ENCODE measurements at places on chromosomes 16 and 17.

DNA sequence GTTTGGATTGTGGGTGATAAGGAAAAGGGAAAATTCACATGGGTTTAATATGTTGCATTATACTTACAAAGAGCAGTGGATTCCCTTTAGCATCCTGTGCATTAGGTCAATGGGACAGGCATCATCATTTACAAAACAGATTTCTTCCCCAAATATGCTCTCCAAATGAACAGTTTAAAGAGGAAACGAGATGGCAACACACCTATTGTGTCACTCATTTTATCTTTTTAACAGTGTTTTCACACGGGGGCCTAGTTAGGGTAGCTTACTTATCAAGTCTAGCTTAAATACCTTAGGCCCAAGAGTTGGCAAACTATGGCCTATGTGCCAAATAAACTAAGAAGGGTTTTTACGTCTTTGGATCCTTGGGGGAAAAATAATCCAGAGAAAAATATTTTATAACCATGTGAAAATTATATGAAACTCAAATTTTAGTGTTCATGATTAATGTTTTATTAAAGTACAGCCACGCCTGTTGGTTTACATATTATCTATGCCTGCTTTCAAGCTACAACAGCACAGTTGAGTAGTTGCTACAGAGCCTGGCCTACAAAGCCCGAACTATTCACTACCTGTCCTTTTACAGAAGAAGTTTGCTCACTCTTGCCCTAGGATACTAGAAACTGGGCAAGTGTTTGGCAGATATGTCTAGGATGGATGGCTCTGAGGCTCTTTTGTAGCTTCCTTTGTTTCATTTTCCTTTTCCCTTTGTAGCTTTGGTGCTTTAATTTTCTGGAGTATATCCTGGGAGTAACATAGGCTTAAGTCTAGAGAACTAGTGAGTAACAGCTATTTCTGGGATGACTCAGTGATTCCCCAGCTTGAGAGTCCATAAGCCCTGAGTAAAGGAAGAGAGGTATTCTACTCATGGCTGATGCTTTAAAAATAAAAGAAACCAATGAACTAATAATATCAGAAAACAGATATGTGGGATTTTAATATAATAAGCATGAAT, 12.4 kb downstream of the NUP93 start:
- no peak for DNase-seq

DNA sequence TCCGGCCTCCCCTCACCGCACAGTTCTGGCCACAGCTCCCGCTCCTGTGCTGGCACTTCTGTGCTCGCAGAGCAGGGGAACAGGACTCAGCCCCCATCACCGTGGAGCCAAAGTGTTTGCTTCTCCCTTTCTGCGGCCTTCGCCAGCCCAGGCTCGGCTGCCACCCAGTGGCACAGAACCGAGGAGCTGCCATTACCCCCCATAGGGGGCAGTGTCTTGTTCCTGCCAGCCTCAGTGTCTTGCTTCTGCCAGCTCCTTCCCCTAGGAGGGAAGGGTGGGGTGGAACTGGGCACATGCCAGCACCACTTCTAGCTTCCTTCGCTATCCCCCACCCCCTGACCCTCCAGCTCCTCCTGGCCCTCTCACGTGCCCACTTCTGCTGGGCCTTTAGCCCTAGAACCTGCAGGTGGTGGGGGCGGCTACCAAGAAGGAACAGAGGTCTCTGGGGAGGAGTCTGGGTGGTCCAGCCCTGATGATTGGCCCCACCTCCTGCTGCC, 645 bp upstream of the ELMO3 start:
- DNase-seq = no peak

DNA sequence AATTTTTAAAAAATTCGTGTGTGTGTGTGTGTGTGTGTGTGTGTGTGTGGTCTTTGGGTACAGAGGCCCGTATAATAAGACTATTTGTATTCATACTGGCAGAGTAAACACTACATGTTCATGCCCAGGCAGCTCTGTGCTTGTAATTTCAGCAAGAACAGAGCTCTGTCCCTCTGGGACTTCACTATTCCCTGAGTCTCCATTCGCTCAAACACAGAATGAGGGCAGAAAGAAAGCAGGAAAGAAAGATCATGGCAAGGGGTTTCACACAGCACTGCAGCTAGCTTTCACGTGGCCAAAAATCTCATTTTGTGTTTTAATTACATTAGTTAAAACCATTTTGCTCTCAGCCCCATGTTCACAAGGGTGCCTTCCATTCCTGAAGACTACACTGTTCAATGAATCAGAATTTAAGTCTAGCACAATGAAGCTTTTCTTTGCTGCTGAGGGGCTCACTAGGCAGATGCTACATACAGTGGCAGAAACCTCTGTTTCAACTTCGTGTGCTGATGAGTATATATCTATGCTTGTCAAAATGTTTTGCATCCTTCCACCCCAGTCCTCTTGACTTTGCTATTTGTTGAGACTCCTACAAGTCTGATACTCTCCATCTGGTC, 198.4 kb upstream of the C17orf78 start:
- DNase-seq = no peak

GRCh38 chr16:73998707-73999106, 297.9 kb upstream of the PSMD7 start:
- no peak for DNase-seq

- DNase-seq = no peak
These were observed 439.0 kb upstream of the ASIC2 start for GRCh38 chr17:33732116-33732515.

- no peak for DNase-seq
These were observed 153.6 kb downstream of the KATNIP start for GRCh38 chr16:27703545-27703944.

- no peak for DNase-seq
These were observed 793 bp downstream of the COG7 start for GRCh38 chr16:23452221-23452571.

DNA sequence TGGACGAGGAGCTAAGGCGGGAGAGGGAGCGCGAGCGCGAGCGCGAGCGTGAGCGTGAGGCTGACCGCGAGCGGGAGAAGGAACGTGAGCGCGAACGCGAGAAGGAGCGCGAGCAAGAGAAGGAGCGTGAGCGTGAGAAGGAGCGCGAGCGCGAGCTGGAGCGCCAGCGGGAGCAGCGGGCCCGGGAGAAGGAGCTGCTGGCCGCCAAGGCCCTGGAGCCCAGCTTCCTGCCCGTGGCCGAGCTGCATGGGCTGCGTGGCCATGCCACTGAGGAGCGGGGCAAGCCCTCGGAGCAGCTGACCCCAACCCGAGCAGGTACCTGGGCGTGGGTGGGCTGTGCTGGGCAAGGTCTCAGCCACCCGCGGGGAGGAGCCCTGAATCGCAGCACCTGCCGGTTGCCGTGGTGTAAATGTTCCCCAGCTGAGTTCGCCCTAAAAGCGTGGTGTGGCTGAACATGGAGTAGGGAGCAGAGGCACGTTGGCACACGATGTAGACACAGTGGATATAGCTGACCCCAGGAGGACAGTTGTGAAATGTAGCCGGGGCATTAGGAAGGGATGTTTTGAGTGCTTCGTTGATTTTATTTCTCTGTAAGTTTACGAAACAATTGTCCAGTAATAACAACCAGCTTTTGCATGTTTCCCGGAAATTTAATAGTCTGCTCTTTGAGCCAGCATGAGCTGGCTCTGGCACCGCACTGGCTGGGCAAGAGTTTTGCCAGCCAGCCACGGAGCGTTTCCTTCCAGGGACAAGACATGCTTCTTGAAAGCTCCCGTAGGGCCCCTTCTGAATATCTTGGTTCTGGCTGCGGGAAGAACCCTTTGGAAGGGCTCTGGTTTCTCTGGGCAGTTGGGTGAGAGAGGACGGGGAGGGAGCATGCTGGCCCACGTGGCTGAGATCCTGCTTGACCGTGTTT, 32.1 kb downstream of the GINS2 start:
- DNase-seq = no peak

DNA sequence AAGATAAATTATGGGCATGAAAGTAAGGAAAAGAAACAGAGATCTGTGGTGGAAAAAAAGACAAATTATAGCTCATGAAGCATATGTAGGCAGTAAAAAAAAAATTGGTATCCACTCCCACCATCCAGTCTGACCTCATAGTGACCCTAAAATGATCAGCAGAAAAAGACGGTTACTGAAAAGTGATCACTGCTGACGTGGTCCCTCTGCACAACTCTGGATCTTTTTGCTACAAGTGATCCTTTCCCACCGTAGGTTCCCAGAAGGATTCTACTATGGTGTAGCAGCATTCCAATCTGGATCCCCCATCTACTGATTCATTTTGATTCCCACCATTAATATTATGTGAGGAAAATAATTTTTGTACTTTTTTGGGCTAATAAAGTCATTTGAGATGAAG, 10.9 kb upstream of the CHST6 start:
- DNase-seq = no peak

DNA sequence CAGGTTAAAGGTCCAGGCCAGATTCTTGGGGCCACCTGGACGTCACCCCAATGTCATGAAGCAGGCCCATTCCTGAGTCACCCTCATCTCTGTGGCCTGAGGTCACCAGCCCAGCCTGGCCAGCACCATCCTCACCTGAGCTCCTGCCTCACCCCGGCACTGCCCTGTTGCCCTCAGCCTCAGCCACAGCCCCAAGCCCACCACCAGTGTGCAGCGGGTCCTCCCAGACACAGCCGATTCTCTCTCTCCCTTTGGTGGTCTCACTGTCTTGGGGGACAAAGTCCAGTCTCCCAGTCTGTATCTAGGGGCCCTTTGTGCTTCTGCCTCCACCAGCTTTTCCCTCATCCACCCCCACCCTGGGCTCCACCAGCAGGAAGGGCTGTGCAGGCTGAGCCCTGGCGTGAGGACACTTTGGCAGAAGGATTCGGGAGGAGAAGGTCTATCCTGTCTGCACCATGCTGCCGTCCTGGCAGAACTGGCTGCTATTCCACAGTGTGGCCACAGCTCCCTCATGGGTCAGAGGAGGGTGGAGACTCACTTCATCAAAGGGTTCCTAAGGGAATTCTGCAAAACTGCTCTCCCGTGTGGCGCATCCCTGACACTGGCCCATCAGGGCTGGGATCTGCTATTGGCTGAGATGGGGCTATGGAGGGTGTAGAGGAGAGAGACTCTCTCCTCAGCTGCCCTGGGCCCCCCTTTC, 64.3 kb downstream of the PRMT7 start:
- DNase-seq = no peak

- DNase-seq = no peak
These were observed 33.1 kb downstream of the CACNG3 start for GRCh38 chr16:24289166-24289700.

GRCh38 chr16:82700541-82701235, 73.9 kb downstream of the CDH13 start:
- DNase-seq = no peak

- DNase-seq = peak; percentile 80
These were observed 16.8 kb downstream of the PIEZO1 start for GRCh38 chr16:88768071-88768783.

GRCh38 chr16:84823484-84823883, 3.7 kb downstream of the CRISPLD2 start:
- DNase-seq = peak; percentile 81

GRCh38 chr17:57861000-57861789, 11.4 kb upstream of the MRPS23 start:
- peak; percentile 88 for DNase-seq

GRCh38 chr17:32341141-32341856, 674 bp downstream of the C17orf75 start:
- DNase-seq = no peak

DNA sequence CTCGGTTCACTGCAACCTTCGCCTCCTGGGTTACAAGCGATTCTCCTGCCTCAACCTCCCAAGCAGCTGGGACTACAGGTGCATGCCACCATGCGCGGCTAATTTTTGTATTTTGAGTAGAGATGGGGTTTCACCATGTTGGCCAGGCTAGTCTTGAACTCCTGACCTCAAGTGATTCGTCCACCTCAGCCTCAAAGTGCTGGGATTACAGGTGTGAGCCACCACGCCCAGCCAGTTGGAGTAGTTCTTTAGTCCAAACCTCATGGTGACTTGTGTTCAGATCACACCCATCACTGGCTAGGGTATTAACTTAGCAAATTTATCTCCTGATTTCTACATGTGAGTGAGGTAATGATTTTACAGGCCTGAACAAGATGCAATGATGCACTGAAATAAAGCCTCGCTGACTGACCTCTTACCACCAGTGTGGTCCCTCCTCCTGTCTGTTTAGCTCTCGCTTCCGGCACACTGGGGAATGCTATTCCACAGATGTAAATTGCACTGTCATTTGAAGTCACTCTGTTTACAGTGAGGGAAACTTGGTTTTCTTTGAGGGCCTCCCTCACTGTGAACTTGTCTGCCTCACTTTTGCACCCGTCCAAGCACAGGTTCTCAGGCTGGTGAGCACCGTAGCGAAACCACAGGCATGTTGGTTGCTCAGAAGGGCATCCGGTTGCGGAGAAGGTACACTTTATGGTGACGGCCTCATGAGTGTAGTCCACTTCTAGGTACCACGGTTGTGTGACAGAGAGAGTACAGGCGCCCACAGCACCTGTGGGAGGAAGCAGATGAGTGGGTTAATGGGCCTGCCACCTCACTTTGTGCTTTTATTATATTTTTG, 5.5 kb downstream of the IGSF6 start:
- no peak for DNase-seq

- no peak for DNase-seq
These were observed 180.2 kb downstream of the RPTOR start for GRCh38 chr17:80724775-80725266.
